ENCODE measurements at places on chromosomes 5 and 9.

DNA sequence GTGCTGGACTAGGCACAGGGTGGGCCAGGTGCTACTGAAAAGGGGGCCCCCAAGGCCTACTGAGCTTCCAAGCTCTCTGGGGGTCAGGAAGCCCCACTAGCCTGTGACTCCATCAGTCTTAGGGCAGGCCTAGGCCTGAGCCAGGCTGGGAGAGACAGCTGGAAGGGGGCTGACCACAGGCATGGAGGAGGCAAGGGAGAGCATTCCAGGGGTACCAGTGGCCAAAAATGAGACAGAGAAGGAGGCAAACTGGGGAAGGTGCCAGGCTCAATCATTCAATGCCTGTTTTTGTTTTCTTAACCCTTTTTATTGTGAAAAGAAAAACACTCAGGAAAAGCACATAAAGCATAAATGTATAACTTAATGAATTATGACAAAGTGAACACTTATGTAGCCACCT is 26.2 kb upstream of the TCF7 start:
- DNase-seq: peak; percentile 74

GRCh38 chr5:135213466-135214239 is 179.6 kb upstream of the PITX1 start:
- DNase-seq: no peak

DNA sequence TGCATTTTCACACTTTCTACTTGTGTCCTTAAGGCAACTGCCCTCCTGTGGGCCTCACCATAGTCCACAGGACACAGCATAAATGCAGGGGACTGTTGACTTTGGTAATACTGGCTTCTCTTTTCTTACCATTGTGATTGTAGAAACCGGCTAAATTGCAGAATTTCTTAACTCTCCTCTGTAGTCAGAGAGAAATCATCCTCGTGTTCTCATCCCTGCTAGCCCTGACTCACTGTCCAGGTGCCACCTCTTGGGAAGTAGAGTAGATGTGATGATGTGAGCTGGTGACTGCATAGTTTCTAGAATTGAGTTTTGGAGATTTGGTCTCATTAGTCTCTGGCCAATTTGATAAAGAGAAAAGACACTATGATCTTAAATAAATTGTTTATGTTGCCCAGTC is 5.5 kb downstream of the PHF24 start:
- DNase-seq: no peak

- no peak for DNase-seq
These were observed 50.8 kb downstream of the TGFBR1 start for GRCh38 chr9:99155736-99156135.

GRCh38 chr9:26775391-26775790 is 117.2 kb downstream of the CAAP1 start:
- DNase-seq: no peak

- DNase-seq: peak; percentile 42
These were observed 23.6 kb downstream of the OLFML2A start for GRCh38 chr9:124800306-124801259.

DNA sequence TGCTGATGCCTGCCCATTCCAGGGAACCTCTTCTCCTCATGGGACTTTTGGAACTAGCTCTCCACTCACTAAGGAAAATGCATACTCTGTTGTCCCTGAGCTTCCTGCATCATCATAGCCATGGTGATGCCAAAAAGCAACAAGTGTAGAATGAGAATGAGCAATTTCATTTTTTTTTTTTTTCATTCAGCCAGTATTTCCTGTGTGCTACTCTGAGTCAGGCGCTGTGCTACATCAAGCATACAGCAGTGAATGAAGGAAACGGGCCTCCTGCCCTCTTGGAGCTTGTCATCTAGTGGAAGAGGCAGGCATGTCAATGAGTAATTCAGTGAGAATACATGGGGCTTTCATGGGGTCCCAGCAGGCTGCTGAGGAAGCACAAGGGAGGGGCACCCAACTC is 483.1 kb downstream of the BNC2 start:
- DNase-seq: no peak

DNA sequence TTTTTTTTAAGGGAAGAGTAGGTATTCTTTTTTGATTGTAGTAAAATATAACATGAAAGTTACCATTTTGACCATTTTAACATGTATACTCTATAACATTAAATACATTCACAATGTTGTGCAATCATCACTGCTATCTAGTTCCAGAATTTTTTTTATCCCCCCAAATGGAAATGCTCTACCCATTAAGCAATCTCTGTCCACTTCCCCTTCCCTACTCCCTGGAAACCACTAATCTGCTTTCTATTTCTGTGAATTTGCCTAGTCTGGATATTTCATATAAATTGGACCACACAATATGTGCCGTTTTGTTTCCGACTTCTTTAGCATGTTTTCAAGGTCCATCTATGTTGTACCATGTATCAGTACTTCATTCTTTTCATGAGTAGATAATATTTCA is 429.5 kb downstream of the TLE1 start:
- no peak for DNase-seq

GRCh38 chr5:77145666-77146065 is 58.6 kb upstream of the ZBED3 start:
- DNase-seq: peak; percentile 50

DNA sequence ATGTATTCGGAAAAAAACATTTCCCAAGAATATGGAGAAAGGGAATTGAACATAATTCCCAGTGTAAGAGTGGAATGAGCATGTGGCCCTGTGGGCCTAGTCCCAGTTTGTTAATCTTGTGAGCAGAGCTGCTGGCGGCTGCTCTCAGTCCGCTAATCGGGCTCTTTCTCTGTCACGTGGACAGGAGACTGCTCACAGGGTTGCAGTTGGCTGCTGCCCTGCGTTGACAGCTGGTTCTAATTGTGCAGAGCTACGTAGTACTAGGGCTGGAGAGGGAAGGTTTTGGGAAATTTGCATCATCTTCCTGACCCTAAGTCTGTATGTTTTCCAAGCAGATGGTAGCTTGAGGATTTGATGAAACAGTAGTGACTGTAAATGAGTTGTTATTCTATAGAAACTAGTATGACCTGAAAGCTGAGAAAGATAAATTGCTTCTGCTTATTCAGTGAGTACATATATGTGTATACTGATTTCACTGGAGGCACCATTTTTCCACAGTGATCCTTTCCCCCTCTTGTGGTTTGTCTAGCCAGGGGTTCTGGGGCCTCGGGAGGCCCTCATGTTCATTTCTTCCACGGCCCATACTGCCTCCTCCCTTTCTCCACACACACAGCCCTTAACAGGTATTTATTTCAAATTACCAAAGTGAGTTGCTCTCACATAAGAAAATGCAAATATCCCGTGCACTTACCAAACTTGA is 100.6 kb downstream of the ANGPTL2 start:
- peak; percentile 96 for DNase-seq

- no peak for DNase-seq
These were observed 513.5 kb upstream of the TUSC1 start for GRCh38 chr9:26191711-26192110.

GRCh38 chr5:122774861-122775549 is at the start of gene SNX2:
Gene SNX2, plus strand, starts transcription at chr5:122775080. Its CDS starts 24 bp downstream, at chr5:122775104.
- DNase-seq: peak; percentile 92

- DNase-seq: no peak
These were observed 42.9 kb downstream of the GLRX start for GRCh38 chr5:95779611-95780010.

GRCh38 chr9:4508907-4509589 is 18.8 kb downstream of the SLC1A1 start:
- DNase-seq: peak; percentile 89

- peak; percentile 67 for DNase-seq
These were observed 238.2 kb downstream of the TLE4 start for GRCh38 chr9:79809931-79810330.

DNA sequence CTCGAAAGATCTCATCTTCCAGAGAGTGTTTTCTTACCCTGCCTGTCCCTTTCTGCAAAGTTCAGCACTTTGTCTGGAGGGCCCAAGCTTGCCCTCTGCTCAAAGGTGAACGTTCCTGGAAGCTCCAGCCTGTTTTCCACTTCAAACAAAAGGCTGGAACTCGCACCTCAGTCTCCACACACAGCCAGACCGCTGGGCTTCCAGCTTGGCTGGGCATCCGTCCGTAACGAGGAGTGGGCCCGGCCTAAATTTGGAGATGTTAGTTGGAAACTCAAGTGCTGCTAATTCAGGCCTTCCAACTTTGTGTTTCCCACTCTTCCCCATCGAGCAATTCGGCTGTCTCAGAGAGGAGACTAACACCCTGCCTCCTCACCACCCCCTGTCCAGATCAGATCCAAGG is 35.1 kb downstream of the FGF18 start:
- DNase-seq: no peak

DNA sequence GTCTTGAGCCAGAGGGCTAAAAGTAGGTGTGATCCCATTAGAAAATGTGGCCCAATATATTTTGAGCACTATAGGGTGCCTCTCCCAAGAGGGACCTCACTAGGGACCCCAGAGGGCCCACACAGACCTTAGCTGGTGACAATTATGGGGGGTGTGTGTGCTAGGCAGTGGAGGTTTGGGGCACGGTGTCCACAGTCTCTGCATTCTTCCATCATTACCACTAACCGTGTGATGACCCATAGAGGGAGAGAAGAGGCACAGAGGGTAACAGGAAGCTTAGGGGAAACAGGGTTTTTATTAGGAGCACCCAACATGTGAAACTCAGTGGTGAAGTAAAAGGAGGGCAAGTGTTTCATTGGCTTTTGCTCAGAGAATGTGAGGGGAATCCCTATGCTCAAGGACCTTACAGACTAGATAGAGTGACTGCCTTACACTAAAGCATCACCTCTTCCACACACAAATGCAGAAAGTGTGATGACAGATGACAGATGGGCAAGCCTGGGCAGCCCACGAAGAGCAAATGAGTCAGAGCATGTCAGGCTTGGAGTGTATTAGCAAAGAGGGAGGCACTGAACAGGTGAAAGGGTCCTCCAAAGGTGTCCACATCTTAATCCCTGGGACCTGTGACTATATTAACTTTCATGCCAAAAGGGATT is 2.5 kb upstream of the ACTL7A start:
- DNase-seq: no peak

GRCh38 chr5:165242646-165243045 is 1737.2 kb downstream of the MAT2B start:
- no peak for DNase-seq

GRCh38 chr9:99730062-99730461 is 91.6 kb upstream of the NR4A3 start:
- DNase-seq: no peak

DNA sequence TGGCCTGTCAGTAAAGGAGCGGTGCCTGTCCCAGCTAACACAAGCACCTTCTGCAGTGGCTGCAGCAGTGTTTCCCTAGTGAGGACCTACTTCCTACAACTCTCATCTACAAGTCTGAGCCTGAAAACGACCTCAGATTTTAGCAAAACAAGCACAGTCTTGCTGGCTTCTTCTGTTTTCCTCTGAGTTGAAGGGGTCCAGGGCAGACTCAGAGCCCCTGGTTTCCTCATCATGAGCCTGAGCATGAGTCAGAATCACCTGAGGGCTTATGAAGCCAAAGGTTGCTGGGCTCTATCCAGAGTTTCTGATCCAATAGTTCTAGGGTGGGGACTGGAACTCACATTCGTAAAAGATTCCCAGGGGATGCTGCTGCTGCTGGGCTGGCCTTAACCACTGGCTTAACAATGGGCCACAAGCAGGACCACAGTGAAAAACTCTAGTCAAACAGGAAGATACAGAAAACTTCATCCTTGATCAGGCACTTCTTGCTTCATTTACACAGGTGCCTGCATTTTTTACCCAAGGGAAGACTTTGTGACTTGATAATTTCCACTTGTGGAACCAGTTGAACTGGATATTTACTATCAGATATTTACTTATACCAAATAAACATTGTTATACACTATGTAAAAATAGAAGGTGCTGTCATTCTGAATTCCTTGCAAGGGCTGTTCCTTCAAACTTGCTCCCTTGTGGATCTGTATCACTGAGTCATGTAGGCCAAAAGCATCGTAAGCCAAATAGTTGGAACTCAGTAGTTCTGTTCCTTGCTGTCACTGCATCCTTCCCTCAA is 4.3 kb upstream of the ACER2 start:
- no peak for DNase-seq

DNA sequence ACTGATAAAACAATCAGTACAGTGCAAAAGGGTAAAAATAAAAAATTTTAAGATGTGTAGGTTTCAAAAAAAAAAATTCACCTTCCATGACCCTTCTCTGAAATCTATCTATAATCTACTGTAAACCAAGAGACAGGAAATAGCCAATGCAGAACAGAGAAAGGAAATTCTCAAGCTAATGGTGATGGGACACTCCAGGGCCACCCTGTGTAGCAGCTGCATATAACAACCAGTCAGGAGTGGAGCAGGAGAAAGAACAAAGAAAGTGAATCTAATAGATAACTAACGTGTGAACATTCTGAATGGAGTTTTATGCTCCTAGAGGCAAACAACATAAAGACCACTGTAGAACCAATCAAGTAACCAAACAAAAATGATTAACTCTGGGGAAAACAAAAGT is 16.6 kb downstream of the SPTLC1 start:
- no peak for DNase-seq

- DNase-seq: no peak
These were observed 207.3 kb upstream of the SGCD start for GRCh38 chr5:156119692-156120091.

GRCh38 chr5:78424665-78425064 is 64.2 kb downstream of the SCAMP1 start:
- DNase-seq: no peak

DNA sequence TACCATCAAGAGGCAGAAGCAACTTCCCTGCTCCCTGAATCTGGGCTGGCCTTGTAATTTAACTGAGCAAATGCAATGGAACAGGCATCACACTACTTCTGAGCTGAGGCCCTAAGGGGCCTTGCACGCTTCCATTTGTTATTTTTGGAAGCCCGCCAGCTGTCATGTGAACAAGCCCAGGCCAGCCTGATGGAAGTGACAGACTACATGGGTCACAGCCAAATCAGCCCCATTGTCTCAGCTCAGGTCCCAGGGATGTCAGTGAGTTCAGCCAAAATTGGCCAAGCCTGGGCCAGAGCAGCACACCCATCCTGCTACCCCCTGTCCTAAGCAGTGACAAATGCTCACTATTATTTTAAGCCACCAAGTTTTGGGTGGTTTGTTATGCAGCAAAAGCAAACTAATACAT is 72.8 kb downstream of the PRRT1B start:
- DNase-seq: no peak

GRCh38 chr9:96449523-96449844 is 485 bp upstream of the HABP4 start:
- DNase-seq: no peak

- no peak for DNase-seq
These were observed 2.6 kb upstream of the SLC28A3 start for GRCh38 chr9:84343111-84343521.

DNA sequence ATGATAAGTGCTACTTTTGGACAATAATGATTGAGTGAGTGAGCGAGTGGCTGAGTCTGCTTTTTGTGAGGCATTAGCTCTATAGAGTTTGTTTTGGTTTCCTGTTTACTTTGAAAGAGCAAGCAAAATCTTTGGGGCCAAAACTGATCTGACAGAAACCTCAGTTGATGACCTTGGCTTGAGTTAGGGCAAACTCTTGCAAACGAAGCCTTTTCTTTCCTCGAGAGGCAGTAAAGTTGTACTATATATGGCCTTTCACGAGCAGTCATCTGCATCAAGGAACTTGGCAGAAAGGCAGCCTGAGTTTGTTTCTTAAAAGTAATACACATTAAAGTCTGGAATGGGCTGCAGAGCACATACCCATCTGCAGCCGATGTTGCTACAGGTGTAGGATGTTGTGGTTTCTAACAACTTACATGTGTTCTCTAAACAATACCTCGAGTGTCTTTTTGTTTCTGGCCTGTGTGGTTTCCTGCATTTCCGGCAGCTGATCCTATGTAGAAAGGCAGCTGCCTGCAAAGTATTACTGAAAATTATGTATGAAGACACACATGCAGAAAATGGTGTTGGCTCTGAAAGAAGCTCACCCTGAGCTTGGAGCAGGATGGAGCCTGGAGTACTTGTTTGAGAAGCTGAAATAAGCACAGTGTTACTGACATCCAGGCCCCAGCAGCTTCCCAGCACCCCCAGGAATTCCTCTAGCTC is 60.8 kb downstream of the FOXD1 start:
- no peak for DNase-seq

Data from AG08395 (cell line).